ENCODE measurements at places on chromosomes 2 and 18.
A peak's percentile ranks its signal among the peaks of the same experiment; 100 is the strongest.

DNA sequence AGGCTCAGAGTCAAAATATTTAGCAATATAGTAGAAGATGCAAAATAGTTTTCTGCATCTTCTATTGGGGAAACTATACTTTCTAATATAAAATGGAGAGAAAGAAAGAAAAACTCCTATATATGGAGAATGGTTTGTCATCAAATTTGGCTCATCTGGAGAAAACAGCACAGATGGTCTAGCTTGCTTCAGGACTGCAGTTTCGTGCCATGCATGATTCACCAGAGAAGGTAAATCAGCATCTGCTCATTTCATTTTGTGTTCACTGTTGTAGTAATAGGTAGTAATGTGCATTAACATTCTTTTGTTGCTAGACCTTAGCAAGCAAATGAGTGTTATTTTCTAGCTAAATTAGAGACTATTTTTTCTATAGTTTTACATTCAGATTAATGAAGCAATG is 179.0 kb downstream of the ASXL3 start:
- DNase-seq: no peak

DNA sequence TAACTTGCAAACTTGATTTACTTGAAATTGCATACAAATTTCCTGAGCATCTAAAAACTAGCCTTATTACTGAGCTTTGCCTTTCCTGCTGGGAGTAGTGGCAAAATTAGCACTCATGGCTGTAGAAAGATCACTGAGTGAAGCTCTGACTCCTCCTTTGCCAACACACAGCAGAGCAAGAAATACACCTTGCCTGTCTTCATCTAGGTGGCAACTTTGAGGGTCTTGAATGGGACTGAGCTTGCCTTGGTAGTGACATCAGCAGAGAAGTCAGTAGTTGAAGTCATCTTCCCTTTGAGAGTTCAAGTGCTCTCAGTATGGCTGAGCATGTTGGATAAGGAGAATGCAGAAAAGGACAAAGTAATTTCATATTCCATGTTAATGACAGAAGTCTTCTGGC is 5.9 kb downstream of the RRM2 start:
- no peak for DNase-seq

DNA sequence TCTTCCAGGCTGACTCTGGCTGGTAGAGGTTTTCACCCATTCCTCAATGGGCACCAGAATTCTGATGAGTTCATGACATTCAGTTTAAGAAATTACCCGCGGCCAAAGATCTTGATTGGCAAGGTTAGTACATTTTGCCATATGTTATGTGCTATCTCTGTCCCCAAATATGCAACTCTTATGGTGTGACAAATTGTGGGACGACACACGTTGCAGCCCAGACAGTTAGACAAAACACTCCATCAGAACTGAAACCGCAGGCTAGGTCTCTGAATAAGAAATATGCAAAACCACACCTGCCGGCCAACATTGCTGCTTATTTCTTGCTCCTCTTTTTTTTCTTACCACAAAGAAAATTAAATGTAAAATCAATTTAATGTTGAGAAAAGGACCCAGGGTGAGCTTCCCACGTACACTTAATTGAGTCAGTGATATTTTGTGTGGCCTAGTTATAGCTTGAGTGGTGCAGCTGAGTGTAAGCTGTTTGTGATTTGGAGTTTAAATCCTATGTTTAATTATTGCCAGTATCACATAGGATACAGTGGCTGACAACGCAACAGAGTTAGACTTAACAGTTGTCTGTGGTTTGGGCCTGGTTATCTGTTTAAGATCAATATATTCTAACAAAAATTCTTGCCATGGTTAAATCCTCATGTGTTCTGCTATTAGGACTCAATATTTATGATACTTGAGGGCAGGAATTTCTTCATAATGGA is 35.7 kb upstream of the LTBP1 start:
- no peak for DNase-seq

DNA sequence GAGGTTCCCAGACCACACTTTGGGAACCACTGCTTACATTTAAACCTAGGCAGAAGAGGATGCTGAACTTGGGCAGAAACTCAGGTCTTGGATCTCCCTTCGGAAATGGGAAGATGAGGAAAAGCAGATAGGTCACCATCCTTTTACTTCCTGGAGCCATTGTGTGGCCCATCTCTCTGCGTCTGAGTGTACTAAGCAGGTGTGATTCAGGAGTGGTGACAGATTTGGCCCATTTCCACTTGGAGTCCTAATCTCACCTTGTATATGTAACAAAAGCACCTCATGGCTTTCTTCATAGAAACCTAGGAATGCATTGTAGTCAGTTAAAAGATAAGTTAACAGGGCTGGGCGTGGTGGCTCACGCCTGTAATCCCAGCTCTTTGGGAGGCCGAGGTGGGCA is 71.0 kb downstream of the PRKCE start:
- DNase-seq: no peak

DNA sequence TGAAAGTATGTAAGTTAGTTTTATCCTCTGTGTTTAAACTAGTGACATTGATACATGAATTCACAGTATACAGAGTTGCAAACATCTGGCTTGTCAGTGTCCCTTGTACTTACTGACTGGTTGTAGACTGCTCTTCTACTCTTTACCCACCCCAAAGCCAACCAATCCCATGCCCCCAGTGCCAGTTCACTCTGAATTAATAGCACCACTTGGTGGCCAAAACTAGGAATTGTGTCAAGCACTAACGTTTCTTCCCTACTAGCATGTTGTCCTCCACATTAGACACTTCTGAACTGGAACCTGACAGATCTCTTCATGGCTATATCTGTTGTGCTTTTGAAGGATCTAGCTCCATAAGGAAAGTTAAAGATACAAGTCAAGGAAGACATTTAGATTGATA is 27.2 kb upstream of the OTX1 start:
- peak; percentile 3 for DNase-seq

- DNase-seq: no peak
Measured at GRCh38 chr18:6876641-6877041, 147.1 kb downstream of the ARHGAP28 start.

DNA sequence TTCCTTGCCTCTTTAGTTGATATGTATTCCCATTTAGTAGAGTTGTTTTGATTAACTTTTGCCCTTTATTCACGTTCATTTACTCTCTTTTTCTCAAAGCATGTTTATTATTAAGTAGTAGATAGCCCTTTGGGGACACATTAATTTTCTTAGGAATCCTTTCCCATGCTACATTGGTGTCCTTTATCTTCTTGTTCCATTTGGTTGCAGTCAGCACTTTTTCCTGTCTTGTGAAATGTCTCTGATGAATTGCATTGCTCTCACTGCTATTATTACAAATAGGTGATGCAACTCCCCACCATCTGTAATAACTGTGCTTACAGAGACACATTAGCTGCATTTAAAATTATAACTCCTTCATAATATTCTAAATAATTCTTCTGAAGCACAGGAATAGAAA is 428.5 kb upstream of the CNTNAP5 start:
- DNase-seq: no peak

- DNase-seq: no peak
Measured at GRCh38 chr2:127205218-127206125, 14.6 kb downstream of the CYP27C1 start.

GRCh38 chr2:66509326-66509811 is 74.4 kb downstream of the MEIS1 start:
- DNase-seq: no peak

- DNase-seq: no peak
Measured at GRCh38 chr18:36405611-36406010, 108.1 kb downstream of the FHOD3 start.

- DNase-seq: no peak
Measured at GRCh38 chr18:60978338-60978737, 354.9 kb upstream of the CDH20 start.

DNA sequence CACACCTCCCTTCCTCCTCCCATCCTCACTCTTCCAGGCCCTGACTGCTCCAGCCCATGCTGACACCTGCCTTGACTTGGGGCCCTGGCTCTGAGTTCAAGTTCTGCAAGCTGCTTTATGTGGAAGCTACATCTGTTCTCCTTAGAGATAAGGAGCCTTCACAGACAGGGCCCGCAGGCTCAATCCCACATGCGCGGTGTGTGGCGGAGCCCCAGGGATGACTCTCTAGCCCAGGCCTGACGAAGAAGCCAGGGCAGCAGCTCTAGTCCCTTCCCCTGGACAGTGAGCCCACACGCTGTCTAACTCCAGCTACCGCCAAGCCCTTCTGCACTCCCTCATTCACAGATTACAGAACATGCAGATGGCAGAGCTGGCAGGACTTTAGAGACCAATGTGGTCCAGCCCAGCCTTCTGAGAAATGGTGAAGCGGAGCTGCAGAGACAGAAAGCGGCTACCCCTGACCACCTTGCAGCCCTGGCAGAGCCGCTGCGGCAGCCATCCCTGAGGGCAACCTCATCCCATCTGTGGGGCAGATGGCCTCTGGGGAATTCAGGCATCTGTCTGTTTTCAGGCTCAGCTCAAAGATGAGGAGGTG is 304.3 kb downstream of the CELF4 start:
- no peak for DNase-seq

DNA sequence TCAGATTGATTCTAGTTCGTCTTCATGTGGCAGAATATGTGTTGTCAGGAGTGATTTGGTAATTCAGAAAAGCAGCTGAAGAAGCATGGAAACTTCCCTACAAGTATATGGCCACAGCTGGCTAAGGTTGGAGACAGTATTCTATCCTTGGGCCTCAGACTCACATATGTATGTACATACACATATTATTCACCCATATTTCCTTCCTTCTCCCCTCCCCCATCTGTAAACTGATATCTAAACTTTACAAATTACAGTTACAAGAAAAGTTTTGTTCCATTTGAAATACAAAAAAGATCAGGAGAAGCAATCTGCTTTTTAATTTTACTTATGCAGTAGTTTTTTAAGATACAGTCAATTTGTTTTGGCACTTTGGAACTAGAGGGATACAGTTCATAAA is 3.1 kb downstream of the SP3 start:
- no peak for DNase-seq

GRCh38 chr2:74439803-74440377 is 1.8 kb downstream of the RTKN start:
- DNase-seq: no peak

DNA sequence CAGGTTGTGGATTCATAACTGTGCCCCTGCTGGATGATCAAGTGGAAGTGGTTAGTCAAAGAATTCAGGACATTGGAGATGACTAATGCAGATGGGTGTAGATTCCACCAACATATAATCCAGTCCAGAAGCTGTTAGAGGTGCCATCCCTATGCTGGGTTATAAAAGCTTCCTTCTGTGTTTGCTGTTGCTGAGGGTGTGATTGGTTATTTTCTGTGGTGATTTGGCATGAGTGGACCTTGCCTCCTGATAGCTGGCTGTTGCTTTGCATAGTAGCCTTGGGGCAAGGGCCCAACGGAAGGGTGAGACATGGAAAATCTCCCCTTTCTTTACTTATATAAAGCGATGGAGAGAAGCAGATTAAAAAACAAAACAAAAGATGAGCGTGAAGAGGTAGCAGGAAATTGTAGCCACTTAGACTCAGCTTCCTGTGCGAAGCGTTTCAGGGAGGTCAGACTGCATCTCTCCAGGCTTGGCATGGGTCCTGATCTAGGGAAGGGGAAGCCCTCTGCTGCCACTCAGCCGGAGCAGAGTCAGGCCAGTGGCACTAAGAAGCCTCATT is 190.4 kb downstream of the FMNL2 start:
- no peak for DNase-seq

GRCh38 chr2:120105360-120105759 is 92.5 kb downstream of the EPB41L5 start:
- no peak for DNase-seq
